ENCODE measurements at places on chromosomes 4 and X.

DNA sequence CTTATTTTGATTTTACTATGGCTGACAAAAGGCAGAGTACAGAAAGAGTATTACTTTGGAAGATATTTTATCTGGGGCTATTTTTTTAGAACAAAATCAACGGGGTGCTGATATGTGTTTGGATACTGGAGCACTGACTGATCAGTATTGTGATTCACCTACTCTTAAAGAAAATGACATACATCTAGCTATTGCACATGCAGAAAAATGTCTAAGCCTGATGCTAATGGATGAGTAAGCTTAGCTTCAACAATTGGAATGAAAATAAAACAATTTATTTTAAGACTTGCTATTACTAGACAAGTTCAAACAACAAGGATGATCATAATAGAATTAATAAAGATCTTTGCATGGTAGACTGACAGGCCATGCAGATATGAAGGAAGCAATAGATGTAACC lies 262.0 kb downstream of the PPP1R2C start:
- DNase-seq: no peak

- DNase-seq: no peak
These were observed 10.6 kb downstream of the ASMTL start for GRCh38 chrX:1442016-1442665.

DNA sequence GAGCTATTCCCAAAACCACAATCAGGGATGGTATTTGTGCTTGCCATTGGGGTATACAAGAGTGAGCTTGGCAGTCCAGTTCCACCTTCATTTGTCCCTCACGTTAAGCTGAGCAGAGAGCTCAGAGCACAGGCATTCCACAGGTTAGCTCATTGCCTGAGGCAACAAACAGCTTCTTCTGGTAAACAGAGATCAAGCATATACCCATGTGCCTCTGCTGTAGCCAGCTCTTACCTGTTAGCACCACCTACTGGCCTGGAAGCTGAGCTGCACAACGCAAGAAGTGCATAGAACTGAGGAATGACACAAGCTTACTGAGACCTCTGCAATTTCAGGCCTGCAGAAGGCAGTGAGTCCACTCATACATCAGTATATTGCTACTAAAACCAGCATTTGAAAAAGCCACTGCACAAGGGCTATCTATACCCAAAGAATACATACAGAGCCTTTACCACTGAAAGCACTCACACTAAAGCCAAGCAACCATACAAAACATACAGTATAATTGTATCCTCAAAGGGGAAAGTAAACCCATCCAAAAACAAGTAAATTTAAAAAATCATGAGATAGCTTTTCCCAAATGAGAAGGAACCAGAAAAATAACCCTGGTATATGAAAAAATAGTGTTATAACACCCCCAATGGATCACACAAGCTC lies 258.3 kb upstream of the GABRA2 start:
- no peak for DNase-seq

- DNase-seq: no peak
These were observed 114.0 kb downstream of the EFNB1 start for GRCh38 chrX:68942840-68943239.

GRCh38 chr4:32148111-32148666 lies 1428.0 kb downstream of the PCDH7 start:
- no peak for DNase-seq
